RPMI8226 (cell line): ENCODE measurements at places on chromosomes 11 and 22.

GRCh38 chr11:24457985-24458384 is 38.9 kb upstream of the LUZP2 start:
- DNase-seq: no peak

DNA sequence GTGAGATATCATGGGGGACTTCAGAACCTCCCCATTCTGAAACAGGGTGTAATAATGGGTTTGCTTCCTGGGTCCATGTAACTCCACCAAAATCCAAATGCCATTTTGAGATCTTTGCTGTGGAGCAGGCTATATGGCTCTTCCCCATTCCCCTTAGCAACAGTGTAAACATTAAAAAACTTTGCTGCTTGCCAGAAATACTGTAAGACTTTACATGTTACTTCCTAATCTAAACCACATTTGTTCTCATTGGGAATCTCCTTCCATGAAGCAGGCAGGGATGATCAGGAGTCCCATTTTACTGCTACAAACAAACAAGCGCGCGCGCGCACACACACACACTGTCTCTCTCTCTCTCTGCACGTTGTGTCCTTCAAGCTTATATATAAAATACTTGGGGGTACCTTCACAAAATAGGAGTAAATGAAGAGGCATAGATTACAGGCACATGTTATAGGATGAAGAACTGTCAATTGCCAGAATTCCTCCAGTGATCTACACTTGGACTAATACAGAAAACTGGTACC is 86.5 kb downstream of the ANO3 start:
- no peak for DNase-seq

- no peak for DNase-seq
Measured at GRCh38 chr11:67301951-67302516, 1.3 kb upstream of the SSH3 start.

DNA sequence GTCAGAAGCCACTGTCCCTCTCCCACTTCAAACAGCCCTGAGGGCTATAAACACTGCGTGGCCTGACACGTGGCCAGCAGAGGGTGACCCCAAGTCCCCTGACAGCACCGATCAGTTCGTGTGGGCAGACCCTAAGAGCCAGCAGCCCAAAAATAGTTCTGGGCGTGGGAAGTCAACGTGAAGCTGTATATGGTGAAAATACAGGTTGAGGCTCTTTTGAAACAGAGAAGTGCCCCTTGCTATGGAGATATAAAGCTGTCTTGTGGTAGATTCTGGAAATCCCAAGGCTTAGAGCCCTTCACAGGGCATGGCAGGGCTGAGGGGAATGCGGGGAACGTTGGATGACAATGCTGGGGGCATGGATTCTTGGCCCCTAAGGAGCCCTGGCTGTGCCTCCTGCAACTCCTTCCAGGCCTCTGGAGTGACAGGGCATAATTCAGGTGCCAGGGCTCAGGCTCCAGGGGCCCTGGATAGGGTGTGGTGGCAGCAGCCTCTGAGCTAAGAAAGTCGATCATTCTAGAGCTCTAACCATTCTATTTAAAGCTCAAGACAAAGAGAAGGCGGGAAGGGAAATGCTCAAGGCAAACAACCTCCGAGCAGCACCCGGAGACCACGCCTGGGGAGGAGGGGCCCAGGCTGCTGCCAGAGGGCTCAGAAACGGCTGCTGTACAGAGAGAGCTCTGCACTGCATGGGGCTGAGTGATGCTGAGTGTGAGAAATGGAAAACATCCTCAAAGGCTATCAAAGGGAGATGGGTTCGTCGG is 60.4 kb upstream of the CD5 start:
- DNase-seq: peak; percentile 97

- DNase-seq: no peak
Measured at GRCh38 chr22:48396785-48397530, 1430.7 kb downstream of the BRD1 start.

DNA sequence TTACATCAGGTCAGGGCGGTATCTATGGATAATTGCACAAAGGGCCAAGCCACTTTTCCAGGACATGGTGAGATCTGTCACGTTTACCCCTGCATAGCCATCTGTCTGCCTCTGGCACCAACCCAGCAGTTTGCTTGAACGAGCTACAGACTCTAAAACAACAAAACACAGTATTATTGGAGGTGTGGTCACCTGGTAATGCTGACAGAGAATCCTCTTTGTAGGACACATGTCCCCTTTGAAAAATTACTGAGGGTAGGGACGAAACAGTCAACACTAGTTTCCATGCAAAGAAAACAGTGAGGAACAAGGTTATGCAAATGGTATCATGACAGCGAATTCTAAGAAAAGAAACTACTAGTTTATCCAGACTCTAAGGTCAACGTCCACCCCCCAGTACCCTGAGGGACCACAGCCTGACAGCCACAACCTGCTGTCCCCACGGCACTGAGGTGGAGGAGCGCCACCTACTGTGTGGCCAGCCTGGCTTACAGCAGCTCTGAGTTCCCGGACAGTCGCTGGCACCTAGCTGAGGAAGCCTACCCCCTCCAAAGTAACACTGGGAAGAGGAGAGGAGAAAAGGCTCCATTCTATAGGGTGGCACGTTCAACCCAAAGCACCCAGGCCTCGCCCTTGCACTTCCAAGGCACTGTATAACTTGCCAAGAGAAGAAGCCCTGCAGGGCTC is 117.4 kb upstream of the BID start:
- no peak for DNase-seq

DNA sequence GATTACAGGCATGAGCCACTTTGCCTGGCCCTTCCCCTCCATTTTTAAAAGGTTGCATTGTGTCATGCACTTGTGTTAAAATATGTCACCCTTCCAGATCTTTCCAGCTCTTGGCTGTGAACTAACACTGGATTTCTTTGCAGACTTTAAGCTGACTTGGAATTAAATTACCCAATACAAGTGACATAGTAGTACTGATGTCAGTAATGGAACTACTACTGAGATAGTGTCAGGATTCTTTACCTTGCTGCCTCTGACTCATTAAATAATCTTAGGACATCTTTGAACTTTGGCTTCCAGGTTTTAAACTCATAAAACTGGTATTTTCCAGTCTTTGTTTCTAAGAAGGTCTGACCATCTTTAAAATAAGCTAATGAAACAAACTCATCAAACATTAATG is 51.8 kb upstream of the OR4B1 start:
- DNase-seq: no peak

DNA sequence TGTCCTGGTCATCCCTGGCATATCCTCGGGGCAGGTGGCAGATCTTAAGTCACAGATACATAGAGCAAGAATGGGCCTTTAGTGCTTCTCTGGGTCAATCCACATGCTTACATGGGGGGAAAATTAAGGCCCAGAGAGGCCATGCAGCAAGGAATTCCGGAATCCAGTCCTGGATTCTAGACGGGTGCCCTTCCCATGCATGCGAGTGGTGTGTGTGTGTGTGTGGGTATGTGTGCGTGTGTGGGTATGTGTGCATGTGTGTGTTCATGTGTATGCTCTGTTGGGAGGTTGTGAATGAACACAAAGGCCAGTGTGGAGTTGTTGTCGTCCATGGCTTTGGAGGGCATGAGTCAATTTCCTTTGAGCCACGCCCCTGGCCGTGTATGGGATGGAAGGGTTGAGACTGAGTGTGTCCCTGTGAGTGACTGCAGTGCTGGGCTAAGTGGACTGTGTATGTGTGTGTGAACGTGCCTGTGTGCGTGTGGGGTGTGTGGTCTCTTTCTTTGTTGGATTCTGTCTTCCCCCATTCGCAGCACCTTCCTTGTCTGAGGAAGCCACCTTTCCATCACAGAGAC is 33.4 kb upstream of the EIF3D start:
- DNase-seq: no peak

DNA sequence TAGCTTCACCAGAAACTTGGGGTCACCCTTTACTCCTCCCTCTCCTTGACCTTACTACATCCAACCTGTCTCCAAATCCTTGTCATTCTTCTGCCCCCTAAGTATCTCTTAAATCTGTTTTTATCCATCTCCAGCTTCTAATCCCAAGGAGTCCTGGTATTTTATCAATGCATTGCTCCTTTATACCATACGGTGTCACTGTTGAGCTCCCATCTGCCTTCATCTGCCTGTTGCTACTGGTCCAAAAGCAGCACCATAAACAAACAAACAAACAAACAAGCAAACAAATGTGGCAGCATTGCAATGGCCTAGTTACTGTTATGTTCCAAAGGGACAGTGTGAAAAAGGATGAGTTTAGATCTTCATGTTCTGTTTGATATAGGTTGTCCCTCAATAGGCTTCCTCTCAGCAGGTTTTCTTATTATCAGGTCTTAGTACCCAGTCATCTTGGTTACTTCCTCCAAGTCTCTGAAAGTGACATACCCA is 34.2 kb downstream of the DNHD1 start:
- DNase-seq: peak; percentile 19

DNA sequence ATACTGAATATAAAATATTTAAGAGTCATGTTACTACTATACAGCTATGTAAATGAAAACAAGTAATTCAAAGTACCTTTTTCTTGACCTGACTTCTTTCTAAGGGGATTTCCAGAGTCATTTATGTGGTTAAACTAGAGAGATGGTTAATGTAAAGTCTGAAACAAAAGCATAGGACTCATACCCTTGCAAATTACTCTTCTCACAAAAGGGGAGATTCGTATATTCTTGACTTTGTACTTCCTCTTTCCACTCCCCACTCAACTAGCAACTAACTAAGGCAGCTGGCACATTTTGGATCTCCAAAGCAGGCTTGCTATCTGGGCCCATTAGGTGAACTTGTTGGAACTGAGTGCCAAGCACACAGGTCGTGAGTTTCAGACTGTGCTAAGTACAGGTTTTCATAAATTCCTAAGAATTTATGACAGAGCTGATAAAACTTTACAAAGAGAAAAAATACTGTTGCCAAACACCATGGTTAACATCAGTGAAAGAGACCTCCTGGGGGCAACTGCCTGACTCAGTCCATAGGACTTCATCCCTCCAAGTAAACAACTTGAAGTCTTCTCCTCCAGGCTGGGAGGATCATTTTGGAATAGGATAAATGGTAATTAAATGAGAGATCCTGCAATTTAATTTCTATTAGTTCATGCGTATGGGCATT is 77.0 kb upstream of the DDI1 start:
- no peak for DNase-seq

DNA sequence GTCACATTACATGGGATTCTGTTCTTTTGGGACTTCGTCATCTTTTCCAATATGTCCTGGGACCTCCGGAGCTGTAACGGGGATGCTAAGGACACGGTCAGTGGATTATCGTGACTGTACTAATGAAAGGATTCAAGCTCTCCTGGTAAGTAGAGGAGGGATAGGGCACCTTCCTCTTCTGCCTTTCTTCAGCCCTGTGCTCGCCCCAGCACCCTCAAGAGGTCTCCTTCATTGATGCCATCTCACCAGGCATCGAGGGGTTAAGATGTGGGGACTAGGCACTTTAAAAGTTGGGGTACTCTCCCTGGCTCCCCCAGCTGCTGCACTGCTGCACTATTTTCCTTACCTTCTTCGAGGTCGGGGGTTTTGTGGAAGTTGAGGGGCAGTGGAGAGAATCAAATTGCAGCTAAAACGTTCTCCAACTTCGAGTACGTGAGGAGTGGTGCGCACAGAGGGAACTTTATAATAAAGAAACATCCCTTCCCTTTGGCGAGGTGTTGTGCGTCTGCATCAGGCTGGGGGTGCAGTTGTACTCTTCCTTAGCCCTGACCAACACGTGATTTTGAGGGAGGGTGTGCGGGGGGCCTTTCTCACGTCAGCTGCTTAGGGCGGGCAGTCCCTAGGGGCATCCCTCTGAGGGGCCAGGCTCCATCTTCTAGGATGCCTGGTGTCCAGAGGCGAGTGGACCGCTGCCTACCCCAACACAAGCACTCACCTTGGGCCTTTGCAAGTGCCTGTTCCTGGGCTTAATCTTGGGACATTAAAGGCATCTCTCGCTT is 96.1 kb downstream of the GRAMD1B start:
- no peak for DNase-seq

- DNase-seq: no peak
Measured at GRCh38 chr22:20957683-20958431, 9.2 kb upstream of the AIFM3 start.

DNA sequence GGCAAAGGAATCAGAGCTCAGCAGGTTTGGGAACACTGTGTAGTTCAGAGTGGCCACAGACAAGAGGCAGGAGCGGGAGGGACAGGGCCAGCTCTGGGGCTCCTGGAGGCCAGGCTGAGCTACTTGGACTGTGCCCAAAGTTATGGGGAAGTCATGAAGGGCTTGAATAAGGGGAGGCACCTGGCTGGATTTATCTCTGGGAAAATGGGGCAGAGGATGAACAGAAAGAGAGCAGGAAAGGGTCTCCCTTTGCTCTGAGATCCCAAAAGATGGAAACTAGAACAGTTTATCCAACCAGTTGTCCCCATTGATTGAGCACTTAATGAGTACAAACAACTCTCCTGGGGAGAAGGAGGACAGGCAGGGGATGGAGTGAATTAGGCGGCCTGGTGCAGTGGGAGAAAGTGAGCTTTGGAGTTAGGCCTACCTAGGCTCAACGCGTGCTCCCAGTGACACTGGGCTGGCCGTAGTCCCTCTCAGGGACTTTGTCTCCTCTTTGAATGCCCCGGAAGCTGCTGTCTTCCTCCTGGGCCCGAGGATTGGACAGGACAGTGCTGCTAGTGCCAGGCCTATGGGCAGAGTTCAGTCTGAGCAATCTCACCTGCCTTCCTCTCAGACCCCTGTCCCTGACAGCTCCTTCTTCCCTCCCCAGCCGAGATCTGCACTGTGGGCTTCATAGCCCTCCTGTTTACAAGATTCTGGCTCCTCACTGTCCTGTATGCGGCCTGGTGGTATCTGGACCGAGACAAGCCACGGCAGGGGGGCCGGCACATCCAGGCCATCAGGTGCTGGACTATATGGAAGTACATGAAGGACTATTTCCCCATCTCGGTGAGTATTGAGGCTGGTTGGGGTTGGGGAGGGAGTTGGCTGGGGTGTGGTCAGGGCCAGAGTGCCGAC is 2.0 kb downstream of the MOGAT2 start:
- DNase-seq: no peak

DNA sequence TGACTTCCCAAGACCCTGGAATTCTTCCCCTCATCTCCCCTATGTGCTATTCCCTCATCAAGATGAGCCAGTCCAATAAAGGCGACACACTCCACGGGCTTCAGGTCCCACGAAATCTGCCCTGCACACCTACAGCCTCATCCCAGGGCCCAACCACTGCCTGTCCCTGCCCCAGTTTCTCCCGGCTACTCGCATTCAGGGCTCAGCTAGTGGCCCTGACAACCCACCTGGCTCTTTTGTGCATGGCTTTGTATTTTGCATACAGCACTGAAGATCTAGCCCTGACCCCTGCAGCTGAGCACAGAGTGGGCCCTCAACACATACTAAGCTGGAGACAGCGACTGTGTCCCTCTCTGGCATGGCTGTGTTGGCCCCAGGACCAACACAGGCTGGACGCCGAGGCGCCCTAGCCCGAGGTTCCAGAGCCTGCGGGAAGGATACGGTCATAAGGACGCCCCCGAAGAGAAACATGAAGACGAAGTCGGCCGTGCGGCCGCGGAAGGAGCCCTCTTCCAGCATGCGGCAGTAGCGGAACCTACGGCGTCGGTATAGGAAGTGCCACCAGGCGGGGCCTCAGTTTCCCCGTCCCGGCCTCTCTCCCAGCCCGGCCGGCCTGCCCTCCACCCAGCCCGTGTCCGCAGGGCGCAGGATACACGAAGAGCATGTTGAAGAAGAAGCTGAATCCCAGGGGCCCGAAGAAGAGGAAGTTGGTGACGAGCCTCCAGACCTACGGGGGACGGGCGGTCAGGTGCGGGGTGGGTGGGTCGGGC is 710 bp downstream of the DERL3 start:
- no peak for DNase-seq

- no peak for DNase-seq
Measured at GRCh38 chr11:9455722-9456121, 5.1 kb upstream of the ZNF143 start.
